NCI-H1092 (cell line): ENCODE measurements at places on chromosomes 5 and 9.

- DNase-seq, result no peak
Observed at GRCh38 chr5:72189146-72189545, 81.9 kb downstream of the MAP1B start.

GRCh38 chr9:132487351-132487791 lies 77.4 kb downstream of the CFAP77 start:
- no peak for DNase-seq

DNA sequence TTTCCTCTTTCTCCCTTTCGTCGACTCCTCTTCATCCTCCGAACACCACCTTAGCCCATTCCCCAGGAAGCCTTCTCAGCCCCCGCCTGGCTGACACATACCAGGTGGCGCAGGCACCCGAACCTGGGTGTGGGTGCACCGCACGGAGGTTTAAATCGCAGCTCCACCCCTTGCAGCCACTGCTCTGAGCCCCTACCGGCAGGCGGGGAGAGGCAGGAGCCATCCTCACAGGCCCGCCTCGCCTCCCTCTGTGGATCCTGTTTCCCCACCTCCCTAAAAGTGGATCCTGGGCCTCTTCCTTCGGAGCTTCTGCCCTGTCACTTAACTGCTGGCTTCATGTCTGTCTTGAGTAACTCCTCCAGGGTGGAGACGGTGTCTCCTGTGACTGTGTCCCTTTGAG lies 110.7 kb downstream of the OLFM1 start:
- DNase-seq, result no peak

- DNase-seq, result no peak
Observed at GRCh38 chr5:133321833-133322420, 270.1 kb downstream of the HSPA4 start.

GRCh38 chr9:16343249-16344237 lies 526.9 kb downstream of the BNC2 start:
- DNase-seq, result no peak

DNA sequence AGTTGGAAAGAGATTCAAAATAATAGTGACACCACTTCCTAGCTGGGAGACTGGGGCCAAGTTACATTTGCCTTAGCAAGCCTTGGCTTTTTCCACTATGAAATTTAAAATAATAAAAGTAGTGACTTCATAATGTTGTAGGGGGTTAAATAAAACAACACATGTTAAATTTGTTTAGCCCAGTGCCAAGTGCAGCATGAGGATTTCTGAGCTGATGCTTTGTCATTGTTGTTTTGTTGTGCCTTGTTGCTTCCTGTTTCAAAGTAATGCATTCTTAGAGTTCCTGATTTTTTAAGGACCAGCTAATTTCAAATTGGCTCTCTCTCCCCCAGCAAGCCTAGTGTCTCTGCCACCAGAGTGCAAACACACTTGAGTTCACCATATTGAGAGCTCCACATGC lies 270.7 kb upstream of the PAPPA start:
- DNase-seq, result no peak

DNA sequence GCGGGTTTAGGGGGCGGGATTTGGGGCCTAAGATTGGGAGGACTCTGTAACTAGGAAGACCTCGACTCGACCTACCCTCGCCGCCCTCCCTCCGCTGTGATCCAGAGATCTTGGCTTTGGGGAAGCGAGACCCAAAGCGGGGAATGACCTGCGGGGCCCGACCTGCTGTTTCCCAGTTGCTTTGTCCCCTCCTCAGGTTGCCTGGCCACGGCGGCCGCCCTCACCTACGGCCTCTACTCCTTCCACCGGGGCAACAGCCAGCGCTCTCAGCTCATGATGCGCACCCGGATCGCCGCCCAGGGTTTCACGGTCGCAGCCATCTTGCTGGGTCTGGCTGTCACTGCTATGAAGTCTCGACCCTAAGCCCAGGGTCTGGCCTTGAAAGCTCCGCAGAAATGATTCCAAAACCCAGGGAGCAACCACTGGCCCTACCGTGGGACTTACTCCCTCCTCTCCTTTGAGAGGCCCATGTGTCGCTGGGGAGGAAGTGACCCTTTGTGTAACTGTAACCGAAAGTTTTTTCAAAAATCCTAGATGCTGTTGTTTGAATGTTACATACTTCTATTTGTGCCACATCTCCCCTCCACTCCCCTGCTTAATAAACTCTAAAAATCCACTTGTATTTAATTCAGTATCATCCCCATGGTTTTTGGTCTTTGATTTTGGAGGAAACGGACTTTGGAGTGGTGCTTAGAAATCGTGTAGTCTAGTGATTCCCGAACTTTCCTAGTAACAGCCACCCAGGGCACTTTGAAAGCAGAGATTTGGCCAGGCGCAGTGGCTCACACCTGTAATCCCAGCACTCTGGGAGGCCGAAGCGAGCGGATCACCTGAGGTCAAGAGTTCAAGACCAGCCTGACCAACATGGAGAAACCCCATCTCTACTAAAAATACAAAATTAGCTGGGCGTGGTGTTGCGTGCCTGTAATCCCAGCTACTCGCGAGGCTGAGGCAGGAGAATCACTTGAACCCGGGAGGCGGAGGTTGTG lies 878 bp downstream of the HIGD2A start:
- DNase-seq, result no peak

DNA sequence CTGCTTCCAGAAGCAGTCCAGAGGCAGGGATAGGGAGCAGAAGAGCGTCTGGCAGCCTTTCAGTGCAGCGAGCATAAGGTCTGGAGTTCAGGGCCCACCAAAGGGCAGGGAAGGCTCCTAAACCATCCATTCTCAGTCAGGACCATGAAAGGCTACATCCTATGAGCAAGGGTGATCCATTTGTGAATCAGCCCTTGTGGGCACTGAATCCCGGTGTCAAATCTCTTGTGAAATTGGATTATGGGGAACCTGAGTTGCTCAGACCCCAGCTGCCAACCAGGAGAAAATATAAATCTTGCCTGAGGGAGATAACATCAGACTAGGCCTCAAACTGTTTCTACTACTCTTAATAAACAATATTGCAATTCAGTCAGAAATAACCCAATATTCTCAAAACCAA lies 204.4 kb downstream of the SYK start:
- no peak for DNase-seq

DNA sequence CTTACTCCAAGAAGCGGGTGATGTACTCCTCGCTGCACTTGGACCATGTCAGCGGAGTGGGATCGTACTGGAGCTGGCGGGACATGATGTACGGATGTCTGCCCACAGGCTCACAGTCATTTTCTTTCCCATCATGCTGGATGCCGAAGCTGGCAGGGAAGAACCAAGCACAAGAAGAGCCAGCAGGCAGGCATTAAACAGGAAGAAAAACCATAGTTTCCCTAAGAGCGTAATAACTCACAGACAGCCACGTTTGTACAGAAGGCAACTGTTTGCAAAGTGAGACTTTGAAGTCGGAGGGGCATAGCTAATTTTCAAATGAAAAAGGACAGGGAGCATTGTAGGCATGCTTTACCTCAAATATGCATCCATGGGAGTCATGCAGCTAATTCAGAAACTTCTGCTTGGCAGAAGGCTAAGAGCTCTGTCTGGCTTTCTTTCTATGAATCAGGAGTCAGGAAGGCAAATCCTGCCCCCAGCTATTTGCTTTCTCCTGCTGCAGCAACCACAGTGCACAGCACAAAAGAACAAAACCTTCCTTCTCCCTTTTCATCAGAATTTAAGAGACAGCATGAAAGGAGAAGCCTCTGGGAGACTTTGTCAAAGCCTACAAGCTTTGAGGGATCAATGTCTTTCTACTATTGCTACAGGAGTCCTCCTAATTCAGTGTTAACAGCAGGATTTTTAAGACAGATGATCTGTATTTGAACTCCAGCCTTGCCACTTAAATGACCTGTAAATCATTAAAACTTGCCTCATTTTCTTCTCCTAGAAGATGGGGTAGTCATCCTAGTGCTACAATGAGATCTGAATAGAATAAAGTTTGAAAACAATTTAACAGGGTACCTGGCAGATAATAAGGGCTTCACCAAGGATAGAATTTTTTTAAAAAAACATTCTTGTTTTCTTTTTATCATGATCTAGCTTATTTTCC lies 209.1 kb downstream of the TARS1 start:
- no peak for DNase-seq

GRCh38 chr5:60503771-60504170 lies 196.2 kb downstream of the DEPDC1B start:
- no peak for DNase-seq

GRCh38 chr9:120456218-120456617 lies 123.7 kb downstream of the CDK5RAP2 start:
- no peak for DNase-seq

DNA sequence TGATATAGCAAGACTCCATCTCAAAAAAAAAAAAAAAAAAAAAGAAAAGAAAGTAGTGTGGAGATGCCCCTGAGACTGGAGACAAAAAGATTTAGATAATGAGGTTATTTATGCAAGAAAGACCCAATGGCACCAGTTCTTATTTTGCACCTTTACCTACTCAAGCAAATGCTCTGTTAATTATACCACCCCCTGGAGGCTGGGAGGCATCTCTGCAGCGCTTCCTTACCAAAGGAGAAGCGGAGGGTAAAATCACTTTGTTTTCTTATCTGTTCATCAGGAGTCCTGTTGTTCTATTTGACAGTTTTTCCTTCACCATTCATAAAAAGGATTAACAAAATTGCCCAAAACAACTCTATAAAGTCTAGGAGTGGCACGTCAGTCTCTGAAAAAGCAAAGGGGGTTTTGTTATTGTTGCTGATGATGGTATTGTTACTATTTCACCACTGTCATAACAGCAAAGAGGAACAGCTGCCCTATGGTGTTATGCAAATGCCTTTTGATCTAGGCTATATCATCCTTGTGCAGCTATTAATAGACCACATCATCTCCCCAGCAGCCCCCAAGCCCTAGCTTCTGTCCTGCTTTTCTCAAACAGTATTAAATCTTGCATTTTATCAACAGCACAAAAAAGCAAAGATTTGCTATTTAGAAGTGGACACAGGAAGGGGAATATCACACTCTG lies 174.0 kb downstream of the PALM2AKAP2 start:
- DNase-seq, result no peak

DNA sequence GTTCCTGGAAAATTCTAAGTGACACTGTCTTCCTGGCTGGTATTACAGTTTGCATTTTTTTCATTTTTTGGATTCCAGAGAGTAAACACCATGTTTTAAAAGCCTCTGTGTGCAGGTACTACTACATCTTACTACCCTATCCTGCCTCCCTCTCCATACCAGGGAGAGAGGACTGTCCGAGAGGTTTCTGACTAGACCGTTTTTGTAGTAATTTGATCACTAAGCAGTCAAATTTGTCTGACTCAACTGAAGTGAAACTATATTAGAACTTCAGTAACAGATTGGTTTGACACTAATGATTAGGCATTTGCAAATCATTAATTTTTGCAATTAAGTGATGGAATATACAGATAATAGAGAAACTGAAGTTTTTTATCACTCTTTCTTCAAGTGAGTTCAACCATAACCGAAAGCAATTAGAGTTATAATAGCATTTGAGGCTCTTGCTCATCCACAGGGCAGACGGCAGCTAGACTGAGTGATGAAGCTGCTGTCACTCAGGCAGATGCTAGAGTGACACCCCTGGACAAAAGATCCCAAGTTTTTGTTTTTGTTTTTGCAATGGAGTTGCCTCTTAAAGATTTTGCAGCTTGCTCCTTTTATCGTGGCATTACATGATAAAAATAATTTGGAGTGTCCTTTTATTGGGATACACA lies 44.3 kb downstream of the SMARCA2 start:
- DNase-seq, result no peak

GRCh38 chr9:36902861-36903524 lies 131.1 kb downstream of the PAX5 start:
- no peak for DNase-seq

- no peak for DNase-seq
Observed at GRCh38 chr5:71806711-71807110, 87.6 kb downstream of the CARTPT start.

DNA sequence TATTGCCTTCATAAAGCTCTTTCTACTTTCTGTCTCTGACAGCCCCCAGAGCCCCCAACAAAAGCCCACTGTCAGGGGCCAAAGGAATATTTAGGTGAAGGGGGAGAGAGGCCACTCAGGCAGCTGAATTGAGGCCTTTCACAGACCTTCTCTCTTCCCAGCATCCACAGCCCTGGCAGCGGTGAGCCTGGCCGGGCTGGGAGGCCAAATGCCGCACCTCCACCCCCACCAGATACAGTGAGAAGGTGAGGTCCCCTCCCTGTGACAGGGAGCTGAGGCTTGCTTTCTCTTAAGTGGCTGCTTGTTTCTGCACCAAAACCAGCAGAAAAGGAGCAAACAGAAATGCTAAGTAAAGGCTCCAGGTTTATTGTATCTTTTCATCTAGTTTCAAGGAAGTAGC lies 168.1 kb downstream of the ROR2 start:
- no peak for DNase-seq

- no peak for DNase-seq
Observed at GRCh38 chr5:36156121-36156601, 4.2 kb downstream of the SKP2 start.

- DNase-seq, result no peak
Observed at GRCh38 chr5:96893342-96893741, 17.0 kb downstream of the ERAP2 start.

DNA sequence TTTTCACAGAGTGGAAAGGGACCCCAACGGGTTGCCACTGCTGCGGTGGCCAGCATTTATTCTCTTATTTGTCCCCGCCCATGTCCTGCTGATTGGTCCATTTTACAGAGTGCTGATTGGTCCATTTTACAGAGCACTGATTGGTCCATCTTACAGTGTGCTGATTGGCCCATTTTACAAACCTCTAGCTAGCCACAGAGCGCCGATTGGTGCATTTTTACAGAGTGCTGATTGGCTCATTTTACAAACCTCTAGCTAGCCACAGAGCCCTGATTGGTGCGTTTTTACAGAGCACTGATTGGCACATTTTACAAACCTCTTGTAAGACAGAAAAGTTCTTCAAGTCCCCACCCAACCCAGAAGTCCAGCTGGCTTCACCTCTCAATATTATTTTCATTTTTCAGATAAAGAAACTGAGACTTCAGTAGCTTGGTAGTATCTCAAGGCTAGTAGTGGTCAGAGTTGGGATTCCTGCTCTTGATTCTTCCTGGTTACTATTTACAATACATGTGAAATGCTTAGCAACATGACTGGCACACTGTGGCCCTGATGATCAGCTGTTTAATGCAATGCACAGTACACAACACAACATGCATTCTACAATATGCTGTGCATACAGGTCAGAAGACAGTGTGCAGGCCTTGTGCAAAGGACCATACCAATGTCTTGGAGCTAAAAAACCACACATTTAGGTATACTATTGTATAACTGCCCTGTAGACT lies 63.6 kb upstream of the BOD1 start:
- DNase-seq, result no peak
